Activated CD8-positive, alpha-beta T cell treated with anti-CD3 and anti-CD28 coated beads, Interleukin-2, amount 10 ng/mL, durations not matched to agents 7 days and 5 days (primary cell): ENCODE measurements at places on chromosomes 3 and 15.

DNA sequence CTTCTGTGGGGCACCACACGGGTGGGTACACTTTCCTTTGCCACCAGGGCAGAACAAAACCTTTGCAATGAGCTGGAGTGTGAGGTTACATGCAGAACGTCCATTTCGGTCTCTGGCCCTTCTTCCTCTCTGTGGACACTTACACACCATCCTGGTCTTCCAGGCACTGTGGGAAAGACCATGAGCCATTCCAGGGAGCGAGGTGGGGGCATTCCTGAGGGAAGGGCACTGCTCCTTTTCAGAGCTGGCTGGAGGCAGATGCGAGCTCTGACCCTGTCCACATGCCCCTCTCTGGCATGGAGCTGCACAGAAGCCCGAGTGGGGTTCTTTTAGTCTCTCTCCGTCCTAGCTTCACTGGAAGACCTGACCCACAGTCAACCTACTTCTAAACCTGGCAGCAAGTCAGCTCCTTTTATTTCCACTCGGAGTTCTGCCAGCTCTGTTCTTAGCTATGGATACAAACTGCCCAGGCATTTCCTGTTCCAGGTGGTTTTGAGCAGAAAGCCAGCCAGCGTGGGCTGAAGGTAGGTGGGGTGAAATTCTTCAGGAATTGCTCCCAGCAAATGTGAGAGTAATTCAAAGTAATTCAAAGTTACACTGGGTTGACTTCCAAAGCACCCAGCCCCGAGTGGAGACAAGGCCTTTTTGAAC lies 281.4 kb downstream of the ADAMTS17 start:
- no peak for DNase-seq

- no peak for DNase-seq
Measured at GRCh38 chr15:36831904-36832287, 252.5 kb downstream of the CDIN1 start.

DNA sequence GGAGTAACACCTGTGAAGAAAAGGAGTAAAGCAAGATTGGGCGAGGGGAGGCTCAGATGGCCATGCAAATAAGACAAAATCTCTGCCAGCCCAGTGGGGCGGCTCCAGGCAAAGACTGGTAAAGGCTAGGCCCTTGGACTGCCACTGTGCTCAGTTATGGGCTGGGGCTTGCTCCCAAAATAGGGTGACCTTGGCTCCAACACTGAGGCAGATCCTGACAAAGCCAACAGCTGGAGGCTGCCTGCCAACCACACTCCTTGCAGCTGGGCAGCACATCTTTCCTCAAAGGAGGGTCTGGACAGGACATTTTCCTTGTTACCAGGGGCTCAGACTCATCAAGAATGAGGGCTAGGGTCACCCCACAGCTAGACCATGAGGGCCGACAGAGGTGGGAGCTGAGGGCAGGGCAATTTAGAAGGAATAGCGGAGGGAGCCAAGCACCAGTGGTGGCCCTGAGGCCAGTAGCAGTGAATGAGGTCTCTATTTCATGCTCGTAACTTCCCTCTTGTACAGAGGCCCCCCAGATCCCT lies 86.1 kb downstream of the CHRD start:
- DNase-seq, result no peak

GRCh38 chr3:61573441-61573840 lies 12.1 kb downstream of the PTPRG start:
- DNase-seq, result no peak

- no peak for DNase-seq
Measured at GRCh38 chr3:124276539-124277143, 284.7 kb upstream of the ROPN1 start.

DNA sequence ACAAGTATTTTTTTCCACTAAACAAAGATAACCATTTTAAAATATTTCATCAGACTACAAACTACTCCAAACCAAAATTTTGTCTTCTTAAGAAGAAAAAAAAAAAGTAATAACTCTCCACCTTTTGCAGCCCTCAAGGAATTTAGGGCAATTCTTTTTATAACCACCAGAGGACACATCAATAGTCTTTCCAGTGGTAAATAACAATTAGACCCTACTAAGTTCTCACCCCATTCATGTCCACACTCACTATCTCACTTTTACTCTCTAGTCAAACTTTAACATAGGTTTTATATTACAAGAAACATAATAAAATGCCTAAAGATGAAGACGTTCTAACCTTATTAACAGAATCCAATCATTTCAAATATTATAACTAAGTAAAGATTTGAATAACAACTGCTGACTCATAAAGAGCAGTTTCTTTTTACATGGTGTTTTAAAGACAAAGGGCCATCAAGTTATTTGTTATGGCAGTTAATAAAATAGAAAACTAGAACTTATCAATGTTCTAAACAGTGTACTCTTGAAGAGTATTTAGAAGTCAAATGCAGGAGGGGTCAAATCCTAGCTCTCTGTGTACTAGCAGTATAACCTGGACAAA lies 33.0 kb downstream of the CCDC39 start:
- DNase-seq, result no peak

DNA sequence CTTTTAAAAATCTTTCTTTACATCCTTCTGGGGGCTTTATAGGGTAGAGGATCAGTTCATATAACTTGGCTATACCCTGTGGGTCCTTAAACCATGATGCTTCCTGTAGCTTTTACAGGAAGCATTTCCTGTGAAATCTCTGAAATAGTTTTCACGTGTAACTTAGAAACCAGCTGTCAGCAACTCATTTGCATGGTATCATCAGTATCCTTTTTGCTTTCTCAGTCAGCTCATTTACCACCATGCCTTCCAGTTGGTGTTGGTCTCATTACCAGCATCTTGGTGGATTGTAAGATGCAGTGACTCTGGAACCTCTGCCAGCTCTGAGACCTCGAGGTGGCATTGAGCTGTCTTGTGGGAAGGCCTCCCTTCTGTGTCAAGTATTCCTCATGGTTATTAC lies 96.7 kb upstream of the MYZAP start:
- no peak for DNase-seq

DNA sequence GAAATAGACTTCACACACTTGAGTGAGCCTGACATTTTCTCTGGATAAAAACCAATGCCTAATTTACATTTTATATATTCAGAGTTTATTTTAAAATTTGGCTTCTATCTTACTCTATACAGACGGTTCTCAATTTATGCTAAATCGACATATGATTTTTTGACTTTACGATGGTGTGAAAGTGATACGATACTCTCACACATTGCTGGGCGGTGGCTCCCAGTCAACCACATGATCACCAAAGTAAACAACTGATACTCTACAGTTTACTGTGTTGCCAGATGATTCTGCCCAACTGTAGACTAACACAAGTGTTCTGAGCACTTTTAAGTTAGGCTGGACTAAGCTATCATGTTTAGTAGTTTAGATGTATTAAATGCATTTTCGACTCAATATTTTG lies 25.1 kb upstream of the GADL1 start:
- DNase-seq, result no peak

- no peak for DNase-seq
Measured at GRCh38 chr3:98525494-98525893, 2.8 kb upstream of the CLDND1 start.
